ENCODE measurements at places on chromosomes 4 and X.
A peak's percentile ranks its signal among the peaks of the same experiment; 100 is the strongest.

GRCh38 chrX:88425739-88426138, 321.3 kb upstream of the CPXCR1 start:
- no peak for DNase-seq

DNA sequence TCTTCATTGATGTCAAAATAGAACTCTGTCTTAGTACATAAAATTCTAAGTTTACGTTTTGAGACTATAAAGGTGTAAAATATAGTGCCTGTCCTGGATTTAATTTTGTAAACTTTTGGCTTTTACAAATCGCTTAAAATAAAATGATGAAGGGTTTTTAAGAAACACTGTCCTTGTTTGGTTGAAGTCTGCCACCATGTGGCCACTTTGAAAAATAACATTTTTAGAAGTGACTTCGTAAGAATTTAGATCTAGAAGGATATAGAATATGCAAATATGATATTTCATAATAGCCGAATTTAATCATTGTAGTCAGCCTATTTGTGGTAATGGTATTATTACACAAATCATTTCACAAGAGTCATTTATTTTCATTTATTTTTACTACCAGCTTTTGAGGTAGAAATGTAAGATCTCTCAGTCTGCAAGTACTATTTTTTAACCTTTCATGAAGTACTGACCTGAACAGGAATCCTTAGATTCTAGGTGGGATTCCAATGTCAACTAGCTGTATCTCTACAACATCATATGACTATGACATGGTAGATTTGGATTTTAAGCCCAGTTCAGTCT, 31.0 kb upstream of the FAT4 start:
- no peak for DNase-seq

DNA sequence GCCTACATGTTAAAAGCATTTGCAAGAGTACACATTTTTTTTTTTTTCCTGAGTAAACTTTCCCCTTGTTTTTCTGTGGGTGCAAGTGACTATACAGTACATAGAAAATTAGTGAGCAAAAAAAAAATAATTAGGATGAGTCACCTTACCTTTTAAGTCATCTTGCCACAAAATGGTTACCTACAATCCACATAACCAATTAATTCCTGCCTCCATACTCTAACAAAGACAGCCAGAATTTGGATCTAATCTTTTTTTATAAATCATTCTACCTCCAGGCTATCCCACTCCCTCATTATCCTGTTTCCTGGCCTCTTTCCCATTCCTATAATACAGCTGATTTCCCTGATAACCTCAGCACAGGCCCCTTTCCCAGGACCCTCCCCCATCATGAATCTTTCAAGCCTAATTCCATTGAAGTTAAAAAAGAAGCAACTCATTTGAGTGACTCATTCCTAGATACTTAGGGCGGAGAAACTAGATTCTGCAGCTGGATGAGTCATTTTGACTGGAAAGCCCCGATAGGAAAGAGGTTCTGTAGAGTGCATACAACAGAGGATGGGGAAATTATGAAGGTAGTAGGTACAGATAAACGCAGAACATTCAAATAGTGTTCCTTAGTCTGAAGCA, 128.2 kb downstream of the C4orf51 start:
- DNase-seq, result no peak

DNA sequence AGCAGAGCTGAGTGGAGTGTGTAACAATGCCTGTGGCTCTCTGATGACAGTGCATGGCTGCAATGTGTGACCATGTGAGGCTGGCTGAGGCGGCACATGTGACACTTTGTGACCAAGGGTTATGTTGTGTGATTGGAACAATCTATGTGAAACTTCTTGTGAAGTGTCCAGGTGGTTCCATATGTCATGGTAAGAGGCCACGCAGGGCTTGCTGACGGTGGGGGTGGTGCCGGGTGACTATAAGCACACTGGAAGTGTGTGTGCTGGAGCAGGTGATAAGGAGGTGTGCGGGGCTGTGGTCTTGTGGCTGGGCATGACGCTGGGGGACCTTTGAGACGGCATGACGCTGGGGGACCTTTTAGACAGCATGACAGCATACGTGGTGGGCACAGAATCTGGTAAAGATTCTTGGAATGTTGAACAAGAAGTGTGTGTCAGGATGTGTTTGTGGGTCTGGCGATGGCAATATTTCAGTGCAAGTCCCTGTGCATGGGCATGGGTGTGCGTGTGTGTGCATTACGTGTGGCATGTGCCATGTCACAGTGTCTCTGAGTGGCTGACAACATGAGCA, 7.4 kb upstream of the HDAC6 start:
- DNase-seq, result no peak

- DNase-seq, result no peak
Observed at GRCh38 chr4:110907801-110908313, 285.0 kb upstream of the PITX2 start.

GRCh38 chr4:174222266-174222872, 61.1 kb downstream of the FBXO8 start:
- DNase-seq, result no peak

DNA sequence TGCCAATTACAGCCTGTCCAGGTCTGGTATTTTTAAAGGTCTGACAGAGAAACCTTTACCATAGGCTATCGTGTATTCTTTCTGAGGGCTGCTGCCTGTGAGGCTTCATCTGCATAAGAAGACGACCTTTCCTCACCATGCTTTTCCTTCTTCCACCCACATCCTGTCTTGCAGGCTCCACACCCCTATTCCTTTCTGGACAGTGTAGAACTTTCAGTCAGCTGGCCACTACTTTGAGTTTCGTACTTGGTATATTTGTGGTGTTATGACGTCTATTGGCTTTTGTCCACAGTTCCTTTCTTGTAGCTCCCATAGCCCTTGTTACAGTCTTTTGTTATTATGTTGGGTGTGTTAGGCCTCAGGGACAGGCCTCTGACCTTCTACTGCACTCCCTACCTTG, 311.4 kb downstream of the RAPGEF2 start:
- DNase-seq, result no peak

DNA sequence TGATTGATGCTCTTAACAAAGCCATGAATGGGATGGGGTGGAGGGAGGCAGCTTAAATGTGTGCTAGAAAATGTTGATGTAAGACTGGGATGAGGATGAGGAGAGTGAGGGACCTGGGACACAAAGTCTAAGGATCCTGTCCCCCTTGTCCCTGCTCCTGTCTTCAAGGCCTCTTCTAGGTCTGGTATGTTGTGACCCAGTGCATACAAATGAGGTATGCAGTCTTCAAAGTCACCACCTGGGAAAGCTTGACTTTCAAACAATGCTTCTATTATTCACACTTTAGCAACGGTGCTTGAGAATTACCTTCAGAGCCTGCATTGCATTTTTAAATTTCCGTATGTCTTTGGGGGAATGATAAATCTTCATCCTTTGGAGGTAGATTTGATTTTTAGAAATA, 88.4 kb upstream of the SLC34A2 start:
- DNase-seq, result no peak

- DNase-seq, result no peak
Observed at GRCh38 chr4:80646061-80646460, 310.5 kb downstream of the CFAP299 start.

- DNase-seq, result no peak
Observed at GRCh38 chr4:105651884-105652283, 56.6 kb downstream of the INTS12 start.

GRCh38 chr4:13963601-13964000, 336.1 kb upstream of the BOD1L1 start:
- DNase-seq, result no peak

DNA sequence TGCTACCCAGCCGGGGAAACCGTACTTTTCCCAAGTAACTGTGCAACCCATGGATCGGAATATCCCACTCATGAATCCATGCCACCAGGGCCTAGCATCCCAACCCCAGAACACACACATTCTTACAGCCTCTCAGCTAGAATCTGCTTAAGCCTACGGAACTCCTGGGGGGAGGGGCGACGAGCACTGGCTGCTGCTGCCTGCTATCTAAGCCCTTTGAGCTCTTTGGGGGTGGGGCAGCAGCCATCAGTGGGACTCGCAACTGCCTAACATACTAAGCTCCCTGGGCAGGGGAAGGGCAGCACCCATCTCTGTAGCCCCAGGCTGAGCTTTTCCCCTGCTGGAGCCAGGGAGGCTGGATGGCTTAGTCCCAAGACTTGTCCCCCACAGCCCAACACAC, 28.6 kb downstream of the NUDT10 start:
- no peak for DNase-seq

- DNase-seq, result peak; percentile 46
Observed at GRCh38 chr4:1183985-1184773, 11.8 kb upstream of the SPON2 start.

DNA sequence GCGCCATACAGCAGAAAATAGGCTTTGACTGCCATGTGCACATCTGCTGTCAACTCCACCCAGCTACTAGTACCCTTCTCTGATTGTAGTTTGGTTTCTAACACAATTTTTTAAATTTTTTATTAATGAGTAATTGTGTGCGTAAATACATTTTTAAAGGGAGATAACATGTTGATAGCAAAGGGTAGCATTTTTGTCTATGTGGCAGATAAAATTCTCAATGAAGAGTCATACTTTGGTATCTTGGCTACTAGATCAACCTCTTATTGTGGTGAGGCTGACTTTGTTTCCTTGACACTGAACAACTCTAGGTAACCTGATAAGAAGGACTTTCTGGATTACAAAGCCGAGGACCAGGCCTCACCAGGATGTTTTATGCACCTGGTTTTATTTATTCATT, 9.5 kb downstream of the ADH4 start:
- no peak for DNase-seq

- DNase-seq, result no peak
Observed at GRCh38 chrX:42149765-42150164, 226.4 kb upstream of the CASK start.

- DNase-seq, result no peak
Observed at GRCh38 chr4:82057990-82058544, 315.7 kb downstream of the HNRNPD start.

GRCh38 chr4:3215256-3215655, 33.7 kb upstream of the MSANTD1 start:
- DNase-seq, result no peak

- no peak for DNase-seq
Observed at GRCh38 chr4:60683357-60683756, 516.8 kb upstream of the ADGRL3 start.

DNA sequence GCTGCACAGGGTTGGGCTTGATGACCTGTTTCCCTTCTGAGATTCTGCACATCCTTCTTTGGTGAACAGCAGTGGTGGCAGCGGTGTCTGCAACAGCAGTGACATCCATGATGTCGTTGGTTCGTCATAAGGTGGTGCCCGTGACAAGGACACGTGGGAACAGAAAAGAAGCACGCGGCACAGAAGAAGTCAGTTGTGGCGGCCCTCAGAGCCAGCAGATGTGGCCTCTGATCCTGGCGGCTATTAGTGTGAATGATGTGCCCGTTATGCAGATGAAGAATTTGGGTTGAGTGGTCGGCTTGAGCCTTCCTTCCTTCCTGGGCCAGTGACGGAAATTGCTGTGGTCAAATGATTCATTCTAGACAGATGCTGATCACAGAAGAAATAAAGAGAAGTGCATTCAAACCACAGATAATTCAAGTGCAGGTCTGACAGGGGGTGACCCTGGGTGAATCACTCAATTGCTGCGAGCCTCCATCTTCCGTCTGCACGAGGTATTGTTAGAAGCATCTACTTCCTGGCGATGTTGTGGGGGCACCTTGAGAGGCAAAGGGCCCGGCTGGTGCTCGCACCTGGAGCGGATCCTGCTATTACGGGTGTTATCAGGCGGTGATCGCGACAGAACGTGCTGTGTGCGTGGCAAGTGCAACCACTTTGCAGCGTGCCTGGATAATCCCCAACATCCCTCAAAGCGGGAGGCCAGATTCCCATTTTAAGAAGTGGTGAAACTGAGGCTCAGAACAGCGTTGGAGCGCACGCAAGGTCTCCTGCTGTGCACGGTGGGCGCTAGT, 215.2 kb upstream of the PSAPL1 start:
- peak; percentile 85 for DNase-seq

DNA sequence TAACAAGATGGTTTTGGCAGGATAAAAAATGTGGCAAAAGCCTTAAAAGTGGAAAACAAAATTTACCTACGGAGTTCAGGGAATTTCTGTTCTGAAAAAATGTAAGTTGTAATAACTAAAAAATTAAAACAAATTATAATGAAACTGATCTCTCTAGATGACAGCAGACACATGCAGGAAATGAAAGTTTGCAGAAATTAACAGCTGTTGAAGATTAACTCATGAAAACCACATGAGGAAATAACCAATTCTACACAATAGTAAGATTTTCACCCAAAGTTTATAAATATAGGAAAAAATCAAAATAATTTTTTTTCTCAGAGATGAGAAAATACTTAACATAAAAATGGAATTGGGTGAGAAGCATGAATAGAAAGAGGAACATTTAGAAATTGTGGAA, 47.5 kb upstream of the UGT2B15 start:
- no peak for DNase-seq
